ENCODE measurements at places on chromosomes 13 and 19.

DNA sequence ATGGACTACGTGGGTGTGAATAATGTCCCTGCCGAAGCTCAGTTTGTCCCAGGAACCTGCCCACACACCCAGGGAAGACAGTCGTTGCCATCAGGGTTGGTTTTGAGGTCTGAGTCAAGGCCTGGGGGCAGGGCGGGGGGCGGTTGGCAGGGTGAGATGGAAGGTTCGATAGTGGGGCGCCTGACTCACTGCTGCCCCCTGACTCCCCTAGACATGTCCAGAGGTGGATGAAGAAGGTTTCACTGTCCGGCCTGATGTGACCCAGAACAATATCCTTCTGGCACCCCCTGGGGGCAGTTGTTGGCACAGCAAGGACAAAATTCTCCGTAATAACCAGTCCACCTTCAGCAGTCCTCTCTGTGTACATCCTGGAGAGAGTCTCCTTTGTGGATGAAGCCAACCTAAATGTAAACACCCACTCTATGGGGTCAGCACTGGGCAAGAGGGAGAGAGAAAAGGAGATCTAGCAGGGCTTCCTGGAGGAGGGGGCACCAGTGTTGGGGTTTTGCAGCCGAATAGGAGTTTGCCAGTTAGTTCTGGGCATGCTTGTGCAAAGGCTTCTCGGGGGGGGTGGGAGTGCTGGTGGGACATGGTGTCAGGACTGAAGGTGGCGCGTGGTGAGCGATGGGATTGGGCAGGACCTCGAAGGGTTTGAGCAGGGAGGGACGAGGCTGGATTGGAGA is 19.6 kb upstream of the B3GNT3 start:
- DNase-seq, result no peak

DNA sequence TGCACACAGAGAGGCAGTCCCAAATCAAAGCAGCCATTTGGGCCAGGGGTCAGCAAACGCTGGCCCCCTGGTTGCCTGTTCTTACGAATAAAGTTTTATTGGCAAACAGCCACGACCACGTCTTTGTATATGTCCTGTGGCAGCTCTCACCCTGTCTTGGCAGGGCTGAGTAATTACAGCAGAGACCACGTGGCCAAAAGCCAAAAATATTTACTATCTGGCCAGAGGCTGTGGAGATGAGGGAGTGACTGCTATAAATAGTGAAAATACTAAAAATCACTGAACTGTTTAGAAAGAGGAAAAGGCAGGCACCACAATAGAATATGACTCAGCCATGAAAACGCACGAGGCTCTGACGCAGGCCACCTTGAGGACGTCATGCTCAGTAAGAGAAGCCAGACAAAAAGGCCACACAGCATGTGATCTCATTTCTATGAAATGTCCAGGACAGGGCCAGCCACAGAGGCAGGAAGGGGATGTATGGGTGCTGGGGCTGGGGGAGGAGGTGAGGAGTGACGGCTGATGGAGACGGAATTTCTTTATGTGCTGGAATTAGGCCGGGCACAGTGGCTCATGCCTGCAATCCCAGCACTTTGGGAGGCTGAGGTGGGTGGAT is 29.4 kb downstream of the SMIM24 start:
- peak; percentile 78 for DNase-seq

- DNase-seq, result no peak
Observed at GRCh38 chr13:50159607-50160006, 144.4 kb downstream of the KCNRG start.

GRCh38 chr13:104198801-104199200 is 1132.6 kb upstream of the SLC10A2 start:
- peak; percentile 19 for DNase-seq

DNA sequence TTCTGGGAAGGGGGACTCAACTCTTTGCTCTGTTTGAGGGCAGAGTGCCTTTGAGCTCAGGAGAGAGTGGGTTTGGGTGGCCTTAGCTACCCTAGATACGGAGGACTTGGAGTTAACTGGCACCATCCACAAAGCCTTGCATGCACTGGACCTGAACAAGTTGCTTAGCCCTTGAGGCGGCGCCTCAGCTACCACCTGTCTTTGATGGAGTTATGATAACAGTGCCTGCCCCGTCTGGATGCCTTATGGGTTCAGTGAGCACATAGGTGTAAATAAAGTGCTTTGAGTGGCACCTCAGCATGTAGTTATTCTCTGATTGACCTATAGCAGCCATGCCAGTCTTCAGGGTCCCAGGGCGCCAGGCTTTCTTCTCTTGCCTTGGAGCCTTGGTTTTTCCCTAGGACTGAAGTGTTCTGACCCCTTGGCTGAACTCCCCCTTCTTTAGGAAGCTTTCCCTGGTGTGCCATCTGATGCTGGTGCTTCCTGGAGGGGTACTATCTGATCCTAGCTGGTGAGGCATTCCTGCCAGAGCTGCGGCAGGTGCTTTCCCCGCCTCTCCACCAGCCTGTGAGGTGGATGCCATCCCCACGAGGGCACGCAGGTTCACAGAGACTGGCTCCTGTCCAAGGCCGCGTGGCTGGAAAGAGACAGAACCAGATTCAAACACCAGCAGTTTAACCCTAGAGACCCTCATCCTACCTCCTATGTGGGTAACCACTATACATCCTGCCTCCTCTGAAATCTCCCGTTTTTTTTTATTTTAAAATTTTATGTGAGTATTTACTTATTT is 5.8 kb downstream of the BCKDHA start:
- no peak for DNase-seq

- peak; percentile 78 for DNase-seq
Observed at GRCh38 chr19:48819366-48819816, 8.6 kb upstream of the BCAT2 start.

DNA sequence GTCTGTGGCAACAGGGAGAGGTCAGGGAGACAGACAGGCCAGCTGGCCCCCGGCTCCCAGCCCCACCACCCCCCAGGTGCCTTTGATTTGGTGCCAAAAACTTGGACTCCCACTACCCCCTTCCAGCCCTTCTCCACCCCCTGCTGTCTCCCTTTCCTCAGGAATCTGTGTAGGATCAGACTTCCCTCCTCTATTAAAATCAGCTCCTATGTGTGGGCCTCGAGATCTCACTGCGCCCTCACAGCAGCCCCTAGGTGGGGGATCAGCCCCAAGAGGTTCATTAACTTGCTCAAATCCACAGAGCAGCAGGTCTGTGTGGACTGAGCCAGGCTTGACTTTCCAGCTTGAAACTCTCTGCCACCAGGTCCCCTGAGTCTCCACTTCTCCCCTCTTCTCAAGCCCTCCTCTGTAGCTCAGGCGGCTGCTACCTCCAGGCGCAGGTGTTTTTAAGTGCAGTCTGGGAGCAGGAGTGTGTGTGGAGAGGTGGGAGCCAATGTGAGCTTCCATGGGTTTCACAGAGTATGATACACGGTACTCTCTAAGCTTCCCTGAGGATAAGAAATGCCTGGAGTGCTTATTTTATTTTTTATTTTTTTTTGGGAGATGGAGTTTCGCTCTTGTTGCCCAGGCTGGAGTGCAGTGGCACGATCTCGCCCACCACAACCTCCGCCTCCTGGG is 1.7 kb downstream of the GAPDHS start:
- DNase-seq, result no peak

DNA sequence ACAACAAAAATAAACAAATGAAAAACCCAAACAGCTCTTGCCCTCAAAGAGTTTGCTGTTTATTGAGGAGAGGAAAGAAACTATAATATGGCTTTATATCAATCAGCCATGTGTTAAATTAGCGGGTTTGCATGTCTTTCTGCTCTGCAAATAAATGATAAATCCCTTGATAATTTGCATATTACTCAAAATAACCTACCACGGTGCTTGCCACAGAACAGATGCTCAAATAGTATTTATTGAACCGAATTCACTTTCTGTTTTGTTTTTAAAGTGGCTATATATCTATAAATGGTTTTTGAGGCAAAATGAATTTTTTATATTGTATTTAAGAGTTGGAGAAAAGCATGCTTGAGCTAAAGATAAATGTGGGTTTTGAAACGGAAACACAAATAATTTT is 428.1 kb downstream of the ITGBL1 start:
- DNase-seq, result no peak

GRCh38 chr13:80586356-80586755 is 245.4 kb upstream of the SPRY2 start:
- no peak for DNase-seq

GRCh38 chr13:24118576-24118975 is 41.9 kb upstream of the SPATA13 start:
- DNase-seq, result no peak

DNA sequence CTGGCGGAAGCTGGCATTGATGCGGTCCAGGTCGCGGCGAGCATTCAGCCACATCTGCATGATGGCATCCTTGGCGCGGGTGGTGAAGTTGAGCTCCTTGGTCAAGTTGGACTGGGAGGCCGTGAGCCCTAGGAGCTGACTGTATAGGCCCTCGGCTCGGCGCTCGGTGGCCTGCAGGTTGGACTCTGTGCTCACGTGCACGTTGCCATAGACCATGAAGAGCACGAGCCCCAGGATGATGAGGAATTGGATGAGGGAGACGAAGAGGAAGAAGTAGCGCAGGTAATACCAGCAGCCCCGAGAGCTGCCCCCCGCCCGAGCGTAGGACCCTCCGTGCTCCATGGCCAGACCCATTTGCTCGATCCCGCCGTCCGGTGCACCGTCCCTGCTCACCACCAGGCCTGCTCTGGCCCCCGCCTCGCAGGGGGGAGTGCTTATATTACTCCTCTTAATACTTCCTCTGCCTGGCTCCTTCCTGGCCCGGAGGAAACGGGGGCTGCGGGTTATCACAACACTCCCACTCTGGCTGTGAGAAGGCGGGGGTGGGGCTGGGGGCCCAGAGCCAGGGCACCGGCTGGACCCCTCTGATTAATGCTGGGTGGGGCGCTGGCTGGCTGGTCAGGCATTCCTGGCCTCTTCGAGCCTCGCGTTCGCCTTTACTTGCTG is at the start of gene PLVAP:
TSS of gene PLVAP (minus strand) at position 408 of the 666 bp plus-strand sequence. CDS start at position 354, 54 bp downstream.
- no peak for DNase-seq

DNA sequence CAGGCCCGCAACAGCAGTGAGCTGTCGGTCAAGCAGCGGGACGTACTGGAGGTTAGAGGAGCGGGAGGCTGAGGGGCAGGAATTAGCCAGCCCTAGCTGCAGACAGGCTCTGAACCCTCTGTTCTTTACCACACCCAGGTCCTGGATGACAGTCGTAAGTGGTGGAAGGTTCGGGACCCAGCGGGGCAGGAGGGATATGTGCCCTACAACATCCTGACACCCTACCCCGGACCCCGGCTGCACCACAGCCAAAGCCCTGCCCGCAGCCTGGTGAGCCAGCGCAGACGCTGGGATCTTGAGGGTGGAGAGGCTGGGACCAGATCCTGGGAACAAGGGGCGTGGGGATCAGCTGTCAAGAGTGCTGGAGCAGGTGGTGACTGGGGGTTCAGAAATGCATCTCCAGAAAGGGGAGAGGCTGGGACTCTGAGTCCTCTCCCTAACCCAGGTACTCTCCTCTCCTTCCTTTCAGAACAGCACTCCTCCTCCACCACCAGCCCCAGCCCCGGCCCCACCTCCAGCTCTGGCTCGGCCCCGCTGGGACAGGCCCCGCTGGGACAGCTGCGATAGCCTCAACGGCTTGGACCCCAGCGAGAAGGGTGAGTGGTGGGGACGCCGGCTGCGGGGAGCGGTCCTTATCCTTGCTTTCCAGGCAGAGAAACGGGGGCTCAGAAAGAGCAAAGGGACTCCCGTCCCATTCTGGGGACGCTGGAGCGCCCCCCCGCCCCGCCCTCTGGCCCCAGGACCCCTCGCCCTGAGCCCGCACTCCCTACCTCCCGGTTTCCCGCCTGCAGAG is 10.4 kb downstream of the EPS8L1 start:
- no peak for DNase-seq

DNA sequence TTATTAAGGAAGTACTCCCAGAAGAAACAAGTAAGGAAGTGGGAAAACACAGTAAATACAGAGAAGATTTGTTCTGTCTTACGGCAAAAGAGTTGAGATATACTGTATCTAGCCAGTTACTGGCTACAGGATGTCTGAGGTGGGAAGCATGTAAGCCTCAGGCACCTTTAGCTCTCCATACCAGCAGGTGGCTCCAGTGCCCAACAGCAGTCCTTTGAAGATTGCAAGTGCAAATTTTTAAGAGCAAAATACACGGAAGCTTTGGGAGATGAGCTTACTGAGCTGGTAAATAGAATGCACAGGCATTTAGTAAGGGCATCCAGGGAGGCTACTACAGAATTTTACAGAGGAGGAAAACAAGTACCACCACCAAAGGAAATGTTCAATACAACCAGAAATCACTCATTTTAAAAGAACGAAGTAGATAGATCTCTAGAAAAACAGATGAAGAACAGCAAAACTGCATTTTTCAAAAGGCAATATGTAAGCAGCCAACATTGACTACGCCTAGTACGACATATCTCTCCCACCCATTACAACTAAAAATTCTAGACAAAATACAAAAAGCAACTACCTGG is 57.9 kb upstream of the VSTM2B start:
- DNase-seq, result no peak

- no peak for DNase-seq
Observed at GRCh38 chr19:46866407-46867136, 5.8 kb downstream of the ARHGAP35 start.

- DNase-seq, result no peak
Observed at GRCh38 chr19:16347706-16348105, 23.1 kb downstream of the KLF2 start.

DNA sequence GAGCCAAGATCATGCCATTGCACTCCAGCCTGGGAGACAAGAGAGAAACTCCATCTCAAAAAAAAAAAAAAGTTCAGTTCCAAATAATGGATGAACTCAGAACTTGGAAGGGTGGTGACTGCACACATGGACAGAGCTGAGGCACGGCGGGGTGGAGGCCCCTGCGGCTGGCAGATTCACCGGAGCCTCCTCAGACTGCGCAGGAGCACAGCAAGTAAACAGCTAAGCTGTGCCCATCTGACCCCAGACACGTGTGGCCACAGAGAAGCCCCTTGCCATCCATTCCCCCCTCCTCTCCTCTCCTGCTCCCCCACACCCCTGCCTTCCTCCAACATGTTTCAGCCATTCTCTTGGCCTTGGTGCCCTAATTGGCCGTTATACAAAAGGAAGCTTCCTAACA is 15.6 kb upstream of the PROZ start:
- no peak for DNase-seq

- DNase-seq, result no peak
Observed at GRCh38 chr13:29589967-29590366, 5.5 kb downstream of the SLC7A1 start.

GRCh38 chr19:13094771-13095392 is 7.8 kb downstream of the LYL1 start:
- DNase-seq, result no peak

All from right hindlimb (tissue), 1 donor.